Tibial artery (tissue), 4 donors: ENCODE measurements at places on chromosomes 3 and 15.

- DNase-seq: no peak
Measured at GRCh38 chr3:36693670-36694069, 70.7 kb downstream of the DCLK3 start.

DNA sequence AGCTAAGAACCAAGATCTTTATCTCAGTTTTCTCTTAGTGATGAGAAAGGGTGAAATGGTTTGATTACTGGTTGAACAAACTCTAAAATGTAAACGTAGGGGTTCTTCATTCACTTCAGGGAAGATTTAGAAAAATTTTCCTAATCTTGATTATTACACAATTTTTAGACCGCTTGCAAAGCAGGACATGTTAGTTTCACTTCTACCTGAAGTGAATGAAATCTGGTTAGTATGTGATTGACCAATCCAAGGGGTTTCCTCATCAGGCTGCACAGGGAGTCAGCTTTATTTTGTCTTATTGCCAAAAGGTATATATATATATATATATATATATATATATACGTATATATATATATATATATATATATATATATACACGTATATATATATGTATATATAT is 740.4 kb downstream of the TUSC7 start:
- no peak for DNase-seq

GRCh38 chr15:78726870-78727551 is 84.3 kb downstream of the ADAMTS7 start:
- DNase-seq: no peak

- no peak for DNase-seq
Measured at GRCh38 chr3:186787642-186788481, 4.5 kb downstream of the EIF4A2 start.

- DNase-seq: no peak
Measured at GRCh38 chr3:108239082-108239481, 16.9 kb upstream of the IFT57 start.

- DNase-seq: no peak
Measured at GRCh38 chr3:55471084-55471483, 16.0 kb downstream of the WNT5A start.

- no peak for DNase-seq
Measured at GRCh38 chr3:71369701-71370391, 213.7 kb downstream of the FOXP1 start.

GRCh38 chr3:195175476-195176337 is 95.3 kb downstream of the XXYLT1 start:
- peak; percentile 38 for DNase-seq

- DNase-seq: no peak
Measured at GRCh38 chr3:13715961-13716360, 163.9 kb downstream of the WNT7A start.

DNA sequence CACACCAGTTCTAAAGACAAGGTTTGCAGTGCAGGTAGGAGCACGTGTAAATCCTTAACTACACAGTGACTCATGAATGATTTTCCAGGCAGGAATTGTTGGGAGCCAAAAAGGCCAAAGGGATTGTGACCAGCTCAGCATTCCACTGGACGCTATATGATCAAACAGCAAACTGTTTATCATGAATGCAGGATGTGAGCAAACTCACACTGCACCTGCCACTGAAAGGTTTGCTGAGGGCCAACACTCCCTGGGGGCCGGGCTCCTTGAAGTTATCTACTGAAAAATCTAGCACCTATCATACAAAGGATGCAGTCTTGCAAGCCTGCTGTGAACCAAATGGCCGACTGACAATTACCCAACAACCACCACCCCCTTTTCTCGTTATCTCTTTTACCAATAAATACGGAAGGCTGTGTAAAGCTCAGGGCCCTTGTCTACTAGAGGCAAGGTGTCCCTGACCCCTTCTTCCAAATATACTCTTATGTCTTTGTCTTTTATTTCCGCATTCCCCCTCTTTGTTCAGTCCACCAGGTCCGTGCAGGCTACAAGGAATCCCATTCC is 11.5 kb upstream of the DNASE1L3 start:
- no peak for DNase-seq

DNA sequence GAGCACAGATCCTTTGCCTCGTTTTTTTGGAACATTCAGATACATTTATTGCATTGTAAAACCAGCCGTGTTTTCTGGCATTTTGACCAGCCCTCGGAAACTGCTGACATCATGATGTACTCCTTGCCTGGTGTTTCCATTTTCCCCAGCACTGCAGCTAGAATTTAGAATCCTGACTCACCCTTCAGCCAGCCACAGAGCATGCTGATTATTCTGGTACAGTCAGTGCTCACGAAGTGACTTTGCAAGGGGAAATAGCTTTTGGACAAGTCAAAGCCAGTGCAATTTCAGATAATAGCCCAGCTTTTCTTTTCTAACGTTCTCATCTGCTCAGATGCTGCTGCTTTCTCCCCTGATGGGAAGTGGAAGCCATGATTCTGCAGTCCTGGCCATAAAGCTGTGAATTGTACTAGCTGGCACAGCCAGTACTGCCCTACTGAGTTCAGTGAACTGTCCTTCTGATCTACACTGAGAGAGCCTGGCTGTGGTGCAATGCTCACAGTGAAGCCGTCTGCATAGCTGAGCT is 12.1 kb upstream of the CNBP start:
- DNase-seq: peak; percentile 65

- DNase-seq: no peak
Measured at GRCh38 chr3:113677737-113678136, 18.7 kb downstream of the USF3 start.

- DNase-seq: no peak
Measured at GRCh38 chr15:51982770-51983103, 11.2 kb upstream of the LEO1 start.

GRCh38 chr3:178181784-178182183 is 354.5 kb upstream of the KCNMB2 start:
- no peak for DNase-seq

DNA sequence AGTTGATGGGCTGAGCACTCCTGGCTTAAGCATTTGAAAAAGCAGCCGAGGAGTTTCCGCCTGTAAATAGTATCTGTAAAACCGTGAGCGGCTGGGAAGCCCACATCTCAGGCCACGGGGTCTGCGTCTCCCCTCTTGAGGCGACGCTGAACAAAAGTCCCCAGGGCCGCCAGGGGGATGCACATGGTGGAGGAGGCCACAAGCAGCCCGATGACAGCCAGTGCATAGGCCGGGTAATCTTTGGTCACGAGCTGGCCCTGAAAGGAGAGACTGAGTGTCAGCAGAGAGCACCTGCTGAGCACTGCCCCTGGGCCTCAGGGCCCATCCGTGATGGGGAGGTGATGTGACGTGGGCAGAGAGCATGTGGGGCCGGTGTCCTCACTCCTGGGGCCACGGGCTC is 37.5 kb downstream of the SLC6A20 start:
- DNase-seq: no peak

GRCh38 chr3:140724856-140725812 is 47.3 kb downstream of the TRIM42 start:
- no peak for DNase-seq

GRCh38 chr3:138271189-138271794 is 58.4 kb downstream of the NME9 start:
- DNase-seq: no peak

GRCh38 chr15:68765602-68766368 is 54.9 kb downstream of the ANP32A start:
- DNase-seq: no peak

DNA sequence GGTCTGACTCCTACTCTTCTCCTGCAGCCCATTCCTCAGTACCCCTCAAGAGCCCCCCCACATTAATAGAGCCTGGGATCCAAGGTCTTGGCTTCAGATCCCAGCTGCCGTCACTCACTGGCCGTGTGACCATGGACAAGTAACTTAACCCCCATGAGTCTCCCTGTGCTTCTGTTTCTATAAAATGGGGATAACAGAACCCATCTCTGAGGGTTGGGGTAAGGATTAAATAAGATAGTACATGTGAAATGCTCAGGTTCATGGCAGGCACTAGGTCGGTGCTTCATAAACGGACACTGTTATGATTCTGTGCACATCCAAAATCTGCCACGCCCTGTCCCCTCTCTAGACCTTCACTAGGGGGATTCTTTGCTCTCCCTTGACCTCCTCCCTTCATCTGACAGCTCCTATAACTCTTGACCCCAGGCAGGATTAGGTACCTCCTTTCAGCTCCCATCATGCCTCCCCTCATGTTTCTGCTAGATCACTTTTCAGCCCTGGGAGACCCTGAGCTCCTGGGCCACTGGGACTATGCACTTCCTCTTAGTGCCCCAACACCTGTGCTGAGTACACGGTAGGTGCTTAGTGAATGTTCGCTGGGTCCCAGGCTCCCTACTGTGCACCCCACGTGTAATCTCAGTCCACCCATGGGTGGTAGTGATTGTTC is 1.5 kb downstream of the CAND2 start:
- DNase-seq: no peak

DNA sequence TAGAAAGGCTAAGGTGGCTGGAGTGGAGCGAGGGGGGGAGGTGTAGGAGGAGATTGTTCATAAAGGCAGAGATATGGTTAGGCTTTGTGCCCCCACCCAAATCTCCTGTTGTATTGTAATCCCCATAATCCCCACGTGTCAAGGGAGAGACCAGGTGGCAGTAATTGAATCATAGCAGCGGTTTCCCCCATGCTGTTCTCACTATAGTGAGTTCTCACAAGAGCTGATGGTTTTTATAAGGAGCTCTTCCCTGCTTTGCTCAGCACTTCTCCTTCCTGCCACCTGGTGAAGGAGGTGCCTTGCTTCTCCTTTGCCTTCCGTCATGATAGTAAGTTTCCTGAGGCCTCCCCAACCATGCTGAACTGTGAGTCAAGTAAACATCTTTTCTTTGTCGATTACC is 64.7 kb upstream of the CFAP161 start:
- DNase-seq: no peak

- no peak for DNase-seq
Measured at GRCh38 chr15:66880380-66881155, 178.5 kb downstream of the SMAD6 start.

DNA sequence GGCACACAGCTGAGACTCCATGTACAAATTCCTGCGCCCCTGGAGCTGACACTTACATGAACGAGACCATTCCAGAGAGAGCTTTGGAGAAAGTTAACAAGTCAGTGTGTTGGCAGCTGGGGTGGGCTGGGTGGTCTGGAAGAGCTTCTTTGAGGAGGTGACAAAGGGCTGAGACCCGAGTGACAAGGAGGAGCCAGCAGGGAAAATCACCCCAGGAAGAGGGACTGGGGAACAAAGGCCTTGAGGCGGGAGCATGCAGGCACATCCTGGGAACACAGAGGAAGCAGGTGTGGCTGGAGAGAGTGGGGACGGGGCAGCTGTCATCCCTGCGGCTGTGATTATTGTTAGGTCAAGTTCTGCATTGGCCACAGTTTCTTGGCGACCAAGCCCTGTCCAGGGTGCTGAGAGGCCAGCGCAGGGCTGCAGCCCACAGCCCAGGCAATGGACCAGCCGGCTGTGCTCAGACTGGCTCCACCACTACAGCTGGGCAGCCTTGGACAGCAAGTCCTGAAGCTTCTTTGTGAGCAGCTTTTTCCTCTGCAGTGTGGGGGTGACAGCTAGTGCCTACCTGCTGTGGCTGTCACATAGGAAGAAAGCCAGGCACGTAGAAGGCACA is 34.2 kb upstream of the PRR23E start:
- peak; percentile 40 for DNase-seq

GRCh38 chr3:141387516-141387915 is 19.2 kb downstream of the ZBTB38 start:
- no peak for DNase-seq

DNA sequence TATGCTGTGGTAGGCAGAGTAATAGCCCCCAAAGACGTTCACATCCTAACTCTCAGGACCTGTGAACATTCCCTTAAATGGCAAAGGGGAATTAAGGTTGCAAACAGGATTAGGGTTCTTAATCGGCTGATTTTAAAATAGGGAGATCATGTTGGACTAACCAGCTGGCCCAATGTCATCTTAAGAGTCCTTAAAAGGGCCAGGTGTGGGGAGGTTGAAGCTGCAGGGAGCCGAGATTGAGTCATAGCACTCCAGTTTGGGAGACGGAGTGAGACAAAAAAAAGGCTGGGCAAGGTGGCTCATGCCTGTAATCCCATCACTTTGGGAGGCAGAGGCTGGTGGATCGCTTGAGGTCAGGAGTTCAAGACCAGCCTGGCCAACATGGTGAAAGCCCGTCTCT is 1.6 kb upstream of the FLNB start:
- DNase-seq: no peak

DNA sequence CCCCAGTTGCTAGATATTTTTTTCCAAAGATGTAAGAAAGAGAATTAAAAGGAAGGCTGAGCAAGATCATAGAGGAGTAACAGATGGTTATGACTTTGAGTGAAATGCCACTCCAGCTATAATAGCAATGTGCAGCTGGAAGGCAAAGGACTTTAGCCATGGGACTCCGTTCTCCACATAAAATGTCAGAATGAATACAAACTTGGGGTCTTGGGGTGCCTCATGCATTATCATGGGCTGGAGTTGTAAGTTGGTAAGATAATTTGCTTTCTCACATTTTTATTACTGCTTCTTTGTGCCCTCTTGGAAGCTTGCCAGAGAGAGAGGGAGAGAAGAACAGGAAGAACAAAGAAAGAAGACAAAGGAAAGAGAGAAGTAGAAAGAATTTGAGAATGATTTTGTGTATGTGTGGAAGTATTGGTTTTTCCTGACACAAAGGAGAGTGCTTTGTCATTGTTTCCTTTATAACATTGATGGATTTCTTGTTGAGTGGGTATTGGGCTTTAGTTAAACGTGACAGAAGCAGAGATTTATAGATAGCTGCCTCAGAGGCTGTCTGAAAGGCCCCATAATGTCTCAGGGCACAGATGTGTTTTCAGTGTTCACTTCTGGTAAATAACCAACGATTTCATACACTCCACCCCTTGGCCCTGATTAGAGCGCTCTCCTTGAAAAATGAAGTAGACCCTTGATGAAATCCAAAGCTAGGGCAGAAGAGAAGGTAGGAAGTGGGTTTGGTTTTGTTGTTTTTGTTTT is 715.3 kb downstream of the NR2F2 start:
- no peak for DNase-seq

DNA sequence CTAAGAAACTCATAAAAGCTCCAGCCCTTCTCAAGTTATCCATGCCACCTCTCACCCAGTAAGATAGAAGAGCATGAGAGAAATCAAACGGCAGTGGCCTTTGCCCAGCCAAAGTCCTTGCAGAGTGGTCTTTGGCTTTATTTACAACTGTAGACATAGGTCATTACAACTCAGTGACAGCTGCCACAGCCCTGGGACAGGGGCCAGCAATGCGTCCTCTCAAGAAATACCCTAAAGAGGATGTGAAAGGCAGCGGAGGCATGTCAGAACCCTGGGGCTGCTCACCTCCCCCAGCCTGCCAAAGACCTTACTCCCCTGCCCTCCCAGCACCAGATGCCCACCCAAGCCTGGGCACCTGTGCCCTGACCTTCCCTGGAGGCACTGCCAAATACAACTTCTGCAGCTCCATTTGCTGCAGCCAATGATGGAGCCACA is 6.3 kb downstream of the ACAA1 start:
- DNase-seq: peak; percentile 10

GRCh38 chr3:72386327-72387000 is 461.8 kb downstream of the SHQ1 start:
- DNase-seq: no peak

DNA sequence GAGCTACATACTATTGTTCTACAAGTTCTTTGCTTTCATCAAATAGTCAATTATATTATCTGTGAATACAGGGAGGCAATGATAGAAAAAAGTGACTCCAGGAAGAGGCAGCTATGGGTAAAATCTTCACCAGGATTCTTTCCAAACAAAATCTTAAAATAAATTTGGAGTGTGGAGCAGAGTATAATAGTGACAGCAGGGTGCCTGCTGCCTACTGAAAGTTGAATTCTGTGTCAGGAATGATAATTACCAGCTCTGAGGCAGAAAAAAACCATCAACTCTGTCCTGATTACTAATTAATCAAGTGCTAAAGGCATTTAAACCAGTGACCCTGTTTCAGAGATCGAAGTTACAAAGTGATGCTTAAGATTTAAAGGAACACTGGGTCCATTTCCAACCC is 148.0 kb downstream of the DIPK2A start:
- DNase-seq: no peak
